Thoracic aorta (tissue), 2 donors: ENCODE measurements at places on chromosomes 3 and 15. TPM values are rescaled to one million over a fixed set of nuclear protein-coding genes. Genes with fewer than 3 reads are reported as not detected.

- H3K4me1 ChIP-seq = peaks cover 18% of the 10 kb centered on the region
- no peak overlapping the region for H3K27ac ChIP-seq
- H3K36me3 ChIP-seq = no peaks in the 10 kb centered on the region
- peak overlapping the region; percentile 88 for H3K4me3 ChIP-seq
Measured at GRCh38 chr15:61227269-61227949, 1.7 kb downstream of the RORA start.

DNA sequence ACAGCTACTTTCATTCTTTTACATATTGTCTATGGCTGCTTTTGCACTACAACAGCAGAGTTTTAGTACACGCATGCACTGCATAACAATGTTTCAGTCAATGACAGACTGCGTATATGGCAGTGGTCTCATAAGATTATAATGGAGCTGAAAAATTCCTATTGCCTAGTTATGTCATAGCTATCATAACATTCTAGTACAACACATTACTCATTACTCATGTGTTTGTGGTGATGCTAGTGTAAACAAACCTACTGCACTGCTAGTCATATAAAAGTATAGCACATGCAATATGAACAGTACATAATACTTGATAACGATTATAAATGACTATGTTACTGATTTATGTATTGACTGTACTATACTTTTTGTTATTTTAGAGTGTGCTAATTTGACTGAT, 47.9 kb downstream of the QTRT2 start:
- no peak overlapping the region for H3K27ac ChIP-seq
- no peaks in the 10 kb centered on the region for H3K36me3 ChIP-seq
- H3K4me1 ChIP-seq = no peaks in the 10 kb centered on the region
- H3K27me3 ChIP-seq = no peaks in the 10 kb centered on the region

DNA sequence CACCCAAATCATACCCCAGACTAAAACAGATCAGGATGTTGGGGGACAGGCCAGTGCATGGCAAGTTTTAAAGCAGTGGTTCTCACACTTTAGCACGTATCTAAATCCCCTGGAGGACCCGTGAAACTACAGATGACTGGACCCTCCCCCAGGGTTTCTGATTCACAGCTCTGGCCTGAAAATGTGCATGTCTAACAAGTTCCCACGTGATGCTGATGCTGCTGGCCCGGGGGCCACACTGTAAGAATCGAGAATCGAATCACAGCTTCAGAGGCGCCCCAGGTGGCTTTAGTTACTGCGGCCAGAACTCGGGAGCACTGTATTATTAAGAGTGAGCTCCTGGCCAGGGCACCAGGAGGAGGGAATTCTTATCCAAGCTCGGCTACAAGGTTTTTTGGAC, 11.6 kb downstream of the ADAMTS17 start:
- no peak for DNase-seq
- no peaks in the 10 kb centered on the region for H3K4me1 ChIP-seq
- H3K36me3 ChIP-seq = no peaks in the 10 kb centered on the region
- H3K4me3 ChIP-seq = no peak overlapping the region

- peaks cover 99% of the 10 kb centered on the region for H3K4me1 ChIP-seq
- H3K27ac ChIP-seq = peak overlapping the region; percentile 94
- peaks cover 8% of the 10 kb centered on the region for H3K36me3 ChIP-seq
- H3K27me3 ChIP-seq = no peaks in the 10 kb centered on the region
- H3K4me3 ChIP-seq = no peak overlapping the region
Measured at GRCh38 chr15:25673972-25674371, 189.2 kb downstream of the ATP10A start.

DNA sequence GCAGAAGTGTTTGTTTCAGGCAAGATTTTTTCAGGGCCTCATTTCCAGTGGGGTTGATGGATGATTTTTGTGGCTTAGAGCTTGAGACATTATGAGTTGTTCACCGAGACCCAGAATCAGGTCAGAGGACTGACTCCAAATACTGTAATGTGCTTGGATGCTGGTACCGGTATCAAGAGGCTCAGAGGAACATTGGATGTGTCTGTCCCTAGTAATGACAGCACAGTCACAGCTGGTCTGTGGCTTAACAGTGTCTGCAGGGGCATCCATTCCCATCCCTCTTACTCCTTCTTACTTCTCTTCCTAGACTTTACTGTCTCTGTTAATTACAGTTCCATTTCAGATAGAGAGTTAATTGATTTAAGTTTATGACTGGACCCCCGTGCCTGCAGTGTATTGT, 107.8 kb downstream of the PTPRG start:
- no peak for DNase-seq
- no peaks in the 10 kb centered on the region for H3K27me3 ChIP-seq
- no peak overlapping the region for H3K27ac ChIP-seq
- no peaks in the 10 kb centered on the region for H3K36me3 ChIP-seq
- H3K4me1 ChIP-seq = peaks cover 6% of the 10 kb centered on the region

GRCh38 chr15:70627734-70628548, 135.4 kb downstream of the UACA start:
- no peaks in the 10 kb centered on the region for H3K27me3 ChIP-seq
- no peak overlapping the region for H3K4me3 ChIP-seq
- no peaks in the 10 kb centered on the region for H3K4me1 ChIP-seq
- H3K27ac ChIP-seq = no peak overlapping the region
- no peak for DNase-seq
- H3K36me3 ChIP-seq = no peaks in the 10 kb centered on the region

GRCh38 chr3:68483041-68483440, 449.3 kb downstream of the TAFA4 start:
- H3K4me3 ChIP-seq = no peak overlapping the region
- no peaks in the 10 kb centered on the region for H3K27me3 ChIP-seq
- H3K27ac ChIP-seq = no peak overlapping the region
- no peaks in the 10 kb centered on the region for H3K36me3 ChIP-seq

DNA sequence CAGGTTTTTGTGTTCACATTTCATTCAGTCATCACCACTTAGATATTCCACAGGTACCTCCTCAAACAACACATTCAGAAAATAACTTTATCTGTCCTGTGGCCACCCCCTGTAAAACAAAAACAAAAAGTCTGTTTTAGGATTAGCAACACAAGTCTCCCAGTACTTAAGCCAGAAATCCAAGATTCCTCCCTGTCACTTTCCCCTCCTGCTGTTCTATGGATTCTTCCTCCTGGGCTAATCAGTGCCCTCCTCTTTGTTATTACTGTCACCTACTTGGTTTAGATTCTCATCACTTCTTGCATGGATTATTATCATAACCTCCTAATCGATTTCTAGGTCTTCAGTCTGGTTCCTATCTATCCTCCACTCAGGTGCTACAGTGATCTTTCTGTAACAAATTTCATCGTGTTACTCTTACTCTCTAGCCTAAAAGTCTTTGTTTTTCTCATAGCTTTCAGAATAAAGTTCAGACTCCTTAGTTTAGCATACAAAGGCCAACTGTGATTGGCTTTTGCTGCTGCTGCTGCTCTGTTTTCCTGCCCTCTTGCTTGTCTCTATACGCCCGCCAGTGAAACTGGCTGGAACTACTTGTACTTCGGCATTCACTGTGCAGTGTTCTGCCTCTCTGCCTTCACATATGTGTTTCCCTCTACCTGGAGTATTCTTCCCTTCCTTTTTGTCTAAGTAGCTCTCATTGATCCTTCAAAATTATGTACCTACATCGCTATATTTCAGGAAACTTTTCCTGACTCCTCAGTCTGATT, 32.2 kb downstream of the PPP2R3A start:
- H3K27me3 ChIP-seq = no peaks in the 10 kb centered on the region
- H3K36me3 ChIP-seq = no peaks in the 10 kb centered on the region
- peaks cover 10% of the 10 kb centered on the region for H3K4me1 ChIP-seq
- DNase-seq = no peak
- no peak overlapping the region for H3K4me3 ChIP-seq

GRCh38 chr15:42270996-42271395, 2.0 kb upstream of the GANC start:
- H3K4me3 ChIP-seq = no peak overlapping the region
- peaks cover 29% of the 10 kb centered on the region for H3K4me1 ChIP-seq
- DNase-seq = no peak
- peaks cover 3% of the 10 kb centered on the region for H3K36me3 ChIP-seq
- H3K27me3 ChIP-seq = no peaks in the 10 kb centered on the region
- no peak overlapping the region for H3K27ac ChIP-seq

- H3K4me3 ChIP-seq = no peak overlapping the region
- no peak for DNase-seq
- H3K27me3 ChIP-seq = no peaks in the 10 kb centered on the region
- peaks cover 20% of the 10 kb centered on the region for H3K4me1 ChIP-seq
- H3K27ac ChIP-seq = no peak overlapping the region
Measured at GRCh38 chr3:170154084-170154483, 27.4 kb downstream of the PHC3 start.

- no peaks in the 10 kb centered on the region for H3K27me3 ChIP-seq
- peak overlapping the region; percentile 68 for H3K4me3 ChIP-seq
- peak overlapping the region; percentile 96 for H3K27ac ChIP-seq
- no peak for DNase-seq
- no peaks in the 10 kb centered on the region for H3K36me3 ChIP-seq
- peaks cover 7% of the 10 kb centered on the region for H3K4me1 ChIP-seq
Measured at GRCh38 chr15:28099555-28100140, 533 bp upstream of the OCA2 start.

GRCh38 chr3:99468918-99469317, 169.5 kb upstream of the COL8A1 start:
- H3K4me3 ChIP-seq = no peak overlapping the region
- no peaks in the 10 kb centered on the region for H3K27me3 ChIP-seq
- H3K27ac ChIP-seq = no peak overlapping the region
- no peaks in the 10 kb centered on the region for H3K36me3 ChIP-seq
- H3K4me1 ChIP-seq = peaks cover 32% of the 10 kb centered on the region

DNA sequence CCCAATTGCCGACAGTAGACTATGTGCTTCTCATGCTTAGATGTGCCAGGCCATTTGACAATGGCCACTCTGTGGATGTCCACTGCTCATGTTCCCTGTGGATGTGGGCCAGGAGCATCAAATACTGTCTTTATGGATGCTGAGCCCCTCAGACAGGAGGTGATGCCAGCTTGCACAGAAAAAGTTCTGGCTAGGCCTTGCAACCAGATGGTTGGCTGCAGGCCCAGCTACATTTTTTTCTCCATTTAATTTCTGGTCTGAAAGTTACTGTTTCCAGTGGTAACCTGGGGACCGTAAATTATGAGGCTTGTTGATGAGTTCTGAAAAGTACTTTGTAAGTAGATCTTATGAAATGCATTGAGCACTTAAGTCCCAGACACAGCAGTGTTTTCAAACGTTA, 228.5 kb downstream of the CHL1 start:
- no peak overlapping the region for H3K4me3 ChIP-seq
- H3K27ac ChIP-seq = no peak overlapping the region
- H3K27me3 ChIP-seq = no peaks in the 10 kb centered on the region
- no peaks in the 10 kb centered on the region for H3K36me3 ChIP-seq
- DNase-seq = no peak

GRCh38 chr3:196889844-196890708, 22.4 kb downstream of the SENP5 start:
- H3K36me3 ChIP-seq = peaks cover 13% of the 10 kb centered on the region
- H3K27ac ChIP-seq = no peak overlapping the region
- peaks cover 8% of the 10 kb centered on the region for H3K4me1 ChIP-seq

GRCh38 chr3:174362556-174362955, 496.6 kb upstream of the NAALADL2 start:
- H3K27me3 ChIP-seq = no peaks in the 10 kb centered on the region
- no peaks in the 10 kb centered on the region for H3K36me3 ChIP-seq
- DNase-seq = no peak

DNA sequence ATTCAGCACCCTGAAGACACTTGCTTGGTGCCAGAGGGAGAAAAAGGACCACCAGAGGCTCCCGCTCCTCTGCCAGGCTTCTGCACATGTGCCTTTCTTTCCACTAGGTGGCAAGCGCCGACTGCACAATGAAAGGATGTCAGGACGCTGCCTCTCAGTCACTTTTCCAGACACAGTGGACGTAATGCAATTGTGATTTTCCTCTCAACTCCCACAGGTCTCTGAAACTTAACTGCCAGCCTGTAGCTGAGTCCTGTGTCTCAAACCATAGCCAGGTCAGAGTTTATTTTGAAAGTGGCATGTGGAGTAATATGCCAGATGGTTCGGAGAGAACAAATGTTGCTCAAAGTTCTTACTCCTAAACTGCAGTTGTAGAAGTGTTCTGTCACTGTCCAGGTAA, 162.9 kb downstream of the ITPR1 start:
- H3K27ac ChIP-seq = peak overlapping the region; percentile 59
- no peak overlapping the region for H3K4me3 ChIP-seq
- H3K27me3 ChIP-seq = no peaks in the 10 kb centered on the region
- peaks cover 5% of the 10 kb centered on the region for H3K4me1 ChIP-seq
- H3K36me3 ChIP-seq = peaks cover 26% of the 10 kb centered on the region

DNA sequence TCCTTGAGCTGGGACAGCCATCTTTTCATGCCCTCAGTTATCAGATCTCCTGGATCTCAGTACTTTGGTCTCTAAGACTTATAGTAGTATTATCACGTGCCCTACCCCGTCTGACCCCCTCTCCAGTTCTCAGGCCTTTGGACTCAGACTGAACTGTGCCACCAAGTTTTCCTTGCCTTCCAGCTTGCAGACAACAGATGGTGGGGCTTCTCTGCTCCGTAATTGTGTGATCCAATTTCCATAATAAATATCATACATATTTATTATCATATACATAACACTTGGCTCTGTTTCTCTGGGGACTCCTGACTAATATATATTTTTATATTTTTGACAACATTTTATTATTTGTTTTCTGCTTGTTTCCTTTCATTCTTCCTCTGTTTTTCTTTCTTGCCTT, 458.8 kb upstream of the SEMA6D start:
- H3K27me3 ChIP-seq = no peaks in the 10 kb centered on the region
- no peak for DNase-seq
- no peaks in the 10 kb centered on the region for H3K36me3 ChIP-seq
- no peaks in the 10 kb centered on the region for H3K4me1 ChIP-seq

GRCh38 chr15:78641749-78642275, 802 bp upstream of the CHRNB4 start:
- H3K4me1 ChIP-seq = peaks cover 9% of the 10 kb centered on the region
- no peaks in the 10 kb centered on the region for H3K27me3 ChIP-seq
- DNase-seq = no peak
- no peak overlapping the region for H3K4me3 ChIP-seq
- no peaks in the 10 kb centered on the region for H3K36me3 ChIP-seq

- DNase-seq = no peak
- H3K4me1 ChIP-seq = peaks cover 5% of the 10 kb centered on the region
- H3K27me3 ChIP-seq = no peaks in the 10 kb centered on the region
- no peak overlapping the region for H3K4me3 ChIP-seq
Measured at GRCh38 chr3:129493206-129493605, 35.2 kb upstream of the RHO start.

DNA sequence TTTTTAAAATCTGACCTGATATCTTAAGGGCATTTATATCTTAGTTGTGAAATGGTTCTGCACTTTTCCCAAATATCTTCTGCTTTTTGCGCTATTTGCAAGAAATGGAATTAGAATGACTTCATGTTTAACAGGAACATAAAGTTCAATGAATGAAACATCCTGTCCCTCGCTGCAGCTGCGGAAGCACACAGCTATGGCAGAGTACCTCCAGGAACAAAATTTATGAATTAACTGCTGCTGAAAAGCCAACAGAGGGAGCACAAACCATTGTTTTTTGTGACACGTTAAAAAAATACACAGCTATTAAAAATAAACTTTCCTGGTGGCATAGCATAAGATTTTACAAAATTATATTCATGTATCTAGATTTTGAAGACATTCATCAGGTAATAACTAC, 404.4 kb upstream of the MDFIC2 start:
- H3K27ac ChIP-seq = no peak overlapping the region
- no peak for DNase-seq
- H3K27me3 ChIP-seq = no peaks in the 10 kb centered on the region
- H3K4me1 ChIP-seq = no peaks in the 10 kb centered on the region
- no peak overlapping the region for H3K4me3 ChIP-seq
- H3K36me3 ChIP-seq = no peaks in the 10 kb centered on the region

Gene NOX5
- total RNA-seq = 0.54 TPM

Gene C3orf33
- 0.92 TPM for total RNA-seq

Gene MYO5A
- total RNA-seq = 37.6 TPM

Gene ANKRD63
- total RNA-seq = not detected

Gene TXNRD3
- total RNA-seq = 7.4 TPM

Gene PARP16
- total RNA-seq = 15.4 TPM
